ENCODE measurements at places on chromosomes 5 and 9. TPM values are rescaled to one million over a fixed set of nuclear protein-coding genes. Genes with fewer than 3 reads are reported as not detected.

FBN2 gene
- 43.8 TPM for total RNA-seq

ADAMTSL2 gene
- total RNA-seq = 3.3 TPM

DNA sequence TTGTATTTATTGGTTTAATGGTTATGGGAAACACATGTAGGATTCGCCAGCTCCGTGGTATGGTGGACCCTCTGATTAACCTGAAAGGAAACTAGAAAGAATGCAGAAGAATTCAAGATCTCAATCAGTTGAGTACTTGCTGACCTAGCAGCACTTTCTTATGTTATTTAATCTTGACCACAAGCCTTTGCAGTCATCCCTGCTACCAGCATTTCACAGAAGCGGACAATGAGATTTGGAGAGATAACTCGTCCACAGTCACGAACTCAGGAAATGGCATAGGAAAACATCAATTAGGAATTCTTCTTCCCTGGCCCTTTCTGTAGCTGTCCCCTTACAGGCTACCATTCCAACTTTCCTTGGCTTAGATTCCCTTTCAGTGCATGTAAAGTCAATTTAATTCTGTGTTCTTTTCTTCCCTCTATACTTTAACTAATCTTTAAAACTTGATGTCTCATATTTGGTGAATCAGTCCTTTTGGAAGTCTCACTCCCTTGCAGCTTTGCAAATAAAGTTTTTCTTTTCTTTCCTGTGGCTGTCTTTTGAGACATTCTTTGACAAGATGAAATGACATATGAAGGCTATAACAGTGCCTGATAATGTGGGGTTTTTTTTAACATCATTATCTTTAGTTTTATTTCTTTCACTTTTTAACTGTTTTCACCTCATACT, 1.3 kb upstream of the SLC44A1 start:
- no peaks in the 10 kb centered on the region for H3K36me3 ChIP-seq
- no peaks in the 10 kb centered on the region for H3K27me3 ChIP-seq
- H3K4me3 ChIP-seq = no peak overlapping the region
- H3K27ac ChIP-seq = no peak overlapping the region

- H3K36me3 ChIP-seq = no peaks in the 10 kb centered on the region
- DNase-seq = no peak
- H3K27me3 ChIP-seq = peaks cover 4% of the 10 kb centered on the region
- no peak overlapping the region for H3K4me3 ChIP-seq
- H3K27ac ChIP-seq = no peak overlapping the region
These were observed 34.8 kb upstream of the SHC3 start for GRCh38 chr9:89213396-89213880.

DNA sequence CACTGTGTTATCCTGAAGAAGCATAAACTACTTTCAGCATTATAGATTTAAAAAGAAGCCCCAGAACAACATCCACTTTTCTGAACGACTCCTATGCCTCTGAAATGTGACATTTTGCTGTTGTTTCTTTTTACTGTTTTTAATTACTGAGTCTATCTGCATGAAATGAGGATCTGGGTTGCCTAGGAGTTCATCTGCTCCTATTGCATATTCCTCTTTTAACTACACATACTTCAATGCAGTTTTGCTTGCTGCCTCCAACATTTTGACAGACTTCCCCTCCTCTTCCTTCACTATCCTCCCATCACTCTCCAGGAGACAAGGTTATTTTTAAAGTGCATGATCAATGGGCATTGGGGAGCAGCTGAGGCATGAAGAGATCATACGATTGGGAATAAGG, 164.5 kb downstream of the TMC1 start:
- H3K4me1 ChIP-seq = no peaks in the 10 kb centered on the region
- no peaks in the 10 kb centered on the region for H3K36me3 ChIP-seq
- no peak overlapping the region for H3K27ac ChIP-seq
- no peaks in the 10 kb centered on the region for H3K27me3 ChIP-seq
- no peak overlapping the region for H3K4me3 ChIP-seq

- H3K36me3 ChIP-seq = no peaks in the 10 kb centered on the region
- H3K4me3 ChIP-seq = no peak overlapping the region
- no peaks in the 10 kb centered on the region for H3K4me1 ChIP-seq
- peaks cover 26% of the 10 kb centered on the region for H3K27me3 ChIP-seq
These were observed 10.6 kb downstream of the UNC5A start for GRCh38 chr5:176820937-176821336.

- H3K4me3 ChIP-seq = no peak overlapping the region
- H3K27ac ChIP-seq = no peak overlapping the region
- H3K36me3 ChIP-seq = no peaks in the 10 kb centered on the region
- no peak for DNase-seq
These were observed 10.4 kb downstream of the SLC31A1 start for GRCh38 chr9:113231701-113232100.

GRCh38 chr9:114155263-114155994, at the start of gene COL27A1:
Gene COL27A1, plus strand, starts transcription at chr9:114155537. Its CDS starts 414 bp downstream, at chr9:114155951.
- H3K36me3 ChIP-seq = no peaks in the 10 kb centered on the region
- peak; percentile 86 for DNase-seq
- H3K4me3 ChIP-seq = peak within 1 kb of the TSS; percentile 78
- no peaks in the 10 kb centered on the region for H3K4me1 ChIP-seq
- peaks cover 4% of the 10 kb centered on the region for H3K27me3 ChIP-seq
- no peak within 1 kb of the TSS for H3K27ac ChIP-seq

DNA sequence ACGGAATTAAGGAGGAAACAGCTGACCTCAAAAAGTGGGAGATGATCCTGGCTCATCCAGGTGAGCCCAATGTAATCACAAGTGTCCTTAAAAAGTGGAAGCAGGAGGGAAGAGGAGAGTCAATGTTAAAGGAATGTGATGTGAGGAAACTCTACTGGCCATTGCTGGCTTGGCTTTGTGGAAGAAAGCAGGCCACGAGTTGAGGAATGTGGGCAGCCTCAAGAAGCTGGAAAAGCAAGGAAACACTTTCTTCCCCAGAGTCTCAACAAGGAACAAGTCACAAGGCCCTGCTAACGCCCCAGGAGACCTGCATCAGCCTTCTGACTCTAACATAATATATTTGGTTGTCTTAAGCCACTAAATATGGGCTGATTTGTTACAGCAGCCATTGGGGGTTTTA, 252.8 kb downstream of the PSAT1 start:
- no peak overlapping the region for H3K4me3 ChIP-seq
- no peaks in the 10 kb centered on the region for H3K27me3 ChIP-seq
- no peaks in the 10 kb centered on the region for H3K36me3 ChIP-seq
- H3K27ac ChIP-seq = no peak overlapping the region
- DNase-seq = no peak

- no peaks in the 10 kb centered on the region for H3K36me3 ChIP-seq
- DNase-seq = no peak
- H3K4me1 ChIP-seq = no peaks in the 10 kb centered on the region
- H3K27ac ChIP-seq = no peak overlapping the region
These were observed 27.0 kb upstream of the SLC6A3 start for GRCh38 chr5:1471997-1472963.

- no peaks in the 10 kb centered on the region for H3K27me3 ChIP-seq
- H3K4me1 ChIP-seq = no peaks in the 10 kb centered on the region
- H3K4me3 ChIP-seq = no peak overlapping the region
- H3K36me3 ChIP-seq = no peaks in the 10 kb centered on the region
- DNase-seq = no peak
- no peak overlapping the region for H3K27ac ChIP-seq
These were observed 160.7 kb downstream of the CACNA1B start for GRCh38 chr9:138038244-138038671.

- no peaks in the 10 kb centered on the region for H3K36me3 ChIP-seq
- H3K4me3 ChIP-seq = no peak overlapping the region
- H3K4me1 ChIP-seq = no peaks in the 10 kb centered on the region
These were observed 129.1 kb downstream of the PLK2 start for GRCh38 chr5:58330781-58331180.

Measured in SJCRH30 (cell line).